ENCODE measurements at places on chromosomes 7 and 10.

DNA sequence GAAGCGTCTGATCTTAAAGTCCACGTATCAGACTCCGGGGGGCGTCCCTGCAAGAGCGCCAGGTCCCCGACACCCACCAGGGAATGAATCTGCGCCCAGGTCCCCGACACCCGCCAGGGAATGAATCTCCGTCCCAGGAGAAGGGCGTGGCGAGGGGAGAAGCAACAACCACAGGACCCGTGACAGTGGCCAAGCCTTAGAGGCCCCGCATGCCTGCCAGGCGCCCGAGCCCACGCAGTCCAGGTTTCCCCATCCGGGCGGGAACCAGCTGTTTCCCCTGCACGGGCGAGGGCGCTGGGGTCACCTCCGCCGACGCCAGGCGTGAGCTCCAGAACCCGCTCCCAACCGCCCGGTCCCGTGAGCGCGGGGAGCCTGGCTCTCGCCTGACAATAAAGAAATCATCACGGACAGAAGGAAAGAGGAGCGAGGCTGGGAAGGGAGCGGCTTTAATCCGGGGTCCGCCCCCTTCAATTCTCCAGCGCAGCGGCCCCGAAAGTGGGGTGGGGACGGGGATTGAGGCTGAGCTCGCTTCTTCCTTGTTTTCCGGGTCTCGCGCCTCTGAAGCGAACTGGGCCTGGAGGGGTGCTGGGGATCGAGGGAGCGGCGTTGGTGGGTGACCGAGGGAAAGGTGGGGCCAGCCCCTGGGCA, 29.0 kb upstream of the BMS1 start:
- DNase-seq, result no peak
- H3K27ac ChIP-seq, result no peak overlapping the region
- no peak overlapping the region for H3K4me3 ChIP-seq
- no peaks in the 10 kb centered on the region for H3K27me3 ChIP-seq
- H3K4me1 ChIP-seq, result 0 out of 2 replicates have a peak, but pooled peaks cover 3% of the 10 kb centered on the region

GRCh38 chr10:128097783-128098182, 28.4 kb downstream of the MKI67 start:
- DNase-seq, result no peak
- H3K4me3 ChIP-seq, result no peak overlapping the region
- no peaks in the 10 kb centered on the region for H3K27me3 ChIP-seq

- H3K36me3 ChIP-seq, result no peaks in the 10 kb centered on the region
- no peaks in the 10 kb centered on the region for H3K4me1 ChIP-seq
- DNase-seq, result no peak
- H3K4me3 ChIP-seq, result no peak overlapping the region
- H3K27me3 ChIP-seq, result no peaks in the 10 kb centered on the region
Measured at GRCh38 chr10:124672181-124672638, 72.0 kb downstream of the FAM53B start.

DNA sequence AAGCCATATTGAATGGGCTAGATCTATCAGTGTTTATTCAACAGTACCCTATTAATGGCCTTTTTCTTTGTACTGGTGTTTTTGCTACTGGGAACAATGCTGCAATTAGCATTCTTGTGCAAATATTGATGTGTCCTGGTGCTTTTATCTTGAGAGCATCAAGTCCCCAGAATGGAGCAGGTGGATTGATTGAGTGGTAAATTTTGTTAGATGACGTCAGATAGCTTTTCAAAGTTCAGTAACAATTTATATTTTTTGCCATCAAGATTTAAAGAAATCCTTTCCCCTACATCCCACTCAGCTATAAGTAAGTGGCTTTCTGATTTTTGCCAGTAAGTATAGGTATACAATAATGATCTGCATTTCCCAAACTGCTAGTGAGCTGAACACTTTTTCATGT, 63.4 kb upstream of the SYPL1 start:
- H3K36me3 ChIP-seq, result no peaks in the 10 kb centered on the region
- H3K27me3 ChIP-seq, result no peaks in the 10 kb centered on the region
- DNase-seq, result no peak
- H3K27ac ChIP-seq, result no peak overlapping the region
- no peak overlapping the region for H3K4me3 ChIP-seq

GRCh38 chr7:74498996-74499834, 45.5 kb downstream of the GTF2IRD1 start:
- H3K4me3 ChIP-seq, result no peak overlapping the region
- no peak for DNase-seq
- no peaks in the 10 kb centered on the region for H3K36me3 ChIP-seq
- H3K27me3 ChIP-seq, result no peaks in the 10 kb centered on the region

DNA sequence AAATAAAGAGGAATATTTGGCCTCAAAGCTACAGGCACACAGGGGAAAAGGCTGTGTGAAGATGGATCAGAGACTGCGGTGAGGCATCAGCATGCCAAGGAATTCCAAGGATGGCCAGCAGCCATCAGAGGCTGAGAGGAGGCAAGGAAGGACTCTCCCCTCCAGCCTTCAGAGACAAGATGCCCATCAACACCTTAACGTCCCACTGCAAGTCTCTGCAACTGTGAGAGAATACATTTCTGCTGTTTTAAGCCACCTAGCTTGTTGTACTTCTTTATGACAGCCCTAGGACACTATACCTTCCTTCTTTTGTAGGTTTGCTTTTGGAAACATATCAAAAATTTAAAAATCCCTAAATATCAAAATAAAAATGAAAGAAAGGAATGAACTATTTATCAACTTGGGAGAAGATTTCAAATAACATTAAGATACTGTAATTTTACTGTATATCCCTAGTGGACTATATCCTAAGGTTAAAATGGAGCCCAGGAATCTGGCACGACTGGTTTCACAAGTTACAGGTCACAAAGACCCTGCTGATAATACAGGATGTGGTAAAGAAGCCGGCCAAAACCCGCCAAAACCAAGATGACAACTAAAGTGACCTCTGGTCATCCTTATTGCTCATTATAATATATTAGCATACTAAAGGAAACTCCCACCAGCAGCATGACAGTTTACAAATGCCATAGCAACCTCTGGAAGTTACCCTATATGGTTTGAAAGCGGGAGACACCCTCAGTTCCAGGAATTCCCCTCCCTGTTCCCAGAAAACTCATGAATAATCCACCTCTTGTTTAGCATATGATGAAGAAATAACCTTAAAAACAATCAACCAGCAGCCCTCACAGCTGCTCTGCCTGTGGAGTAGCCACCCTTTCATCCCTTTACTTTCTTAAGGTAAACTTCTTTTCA, 185.2 kb downstream of the AVL9 start:
- no peak overlapping the region for H3K27ac ChIP-seq
- no peaks in the 10 kb centered on the region for H3K4me1 ChIP-seq
- no peaks in the 10 kb centered on the region for H3K36me3 ChIP-seq
